ENCODE measurements at places on chromosomes 4 and X.

DNA sequence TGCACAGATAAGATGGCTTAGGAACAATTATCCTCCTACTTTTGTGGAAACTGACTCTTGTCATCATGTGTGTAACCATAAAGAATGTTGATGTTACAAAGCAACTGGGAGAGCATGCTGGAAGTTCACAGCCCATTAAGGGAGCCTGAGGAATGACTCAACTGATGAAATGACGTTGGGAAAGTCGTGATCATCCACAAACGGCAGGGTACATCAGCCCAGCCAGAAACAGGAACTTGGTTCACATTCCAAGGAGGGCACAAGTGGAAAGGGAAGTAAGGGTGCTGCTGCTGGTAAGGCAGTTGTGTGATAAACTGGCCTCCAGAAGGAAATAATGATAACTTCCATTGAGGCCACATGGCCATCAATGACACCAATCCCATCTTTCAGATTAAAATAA is 6.7 kb downstream of the TEC start:
- DNase-seq = no peak

GRCh38 chrX:24682739-24683432 is 10.8 kb upstream of the POLA1 start:
- no peak for DNase-seq

- no peak for DNase-seq
Measured at GRCh38 chr4:106315476-106315967, 487 bp downstream of the TBCK start.

GRCh38 chr4:99077177-99077576 is 11.4 kb downstream of the ADH5 start:
- DNase-seq = no peak

GRCh38 chrX:48848847-48849246 is 13.4 kb upstream of the PCSK1N start:
- no peak for DNase-seq

DNA sequence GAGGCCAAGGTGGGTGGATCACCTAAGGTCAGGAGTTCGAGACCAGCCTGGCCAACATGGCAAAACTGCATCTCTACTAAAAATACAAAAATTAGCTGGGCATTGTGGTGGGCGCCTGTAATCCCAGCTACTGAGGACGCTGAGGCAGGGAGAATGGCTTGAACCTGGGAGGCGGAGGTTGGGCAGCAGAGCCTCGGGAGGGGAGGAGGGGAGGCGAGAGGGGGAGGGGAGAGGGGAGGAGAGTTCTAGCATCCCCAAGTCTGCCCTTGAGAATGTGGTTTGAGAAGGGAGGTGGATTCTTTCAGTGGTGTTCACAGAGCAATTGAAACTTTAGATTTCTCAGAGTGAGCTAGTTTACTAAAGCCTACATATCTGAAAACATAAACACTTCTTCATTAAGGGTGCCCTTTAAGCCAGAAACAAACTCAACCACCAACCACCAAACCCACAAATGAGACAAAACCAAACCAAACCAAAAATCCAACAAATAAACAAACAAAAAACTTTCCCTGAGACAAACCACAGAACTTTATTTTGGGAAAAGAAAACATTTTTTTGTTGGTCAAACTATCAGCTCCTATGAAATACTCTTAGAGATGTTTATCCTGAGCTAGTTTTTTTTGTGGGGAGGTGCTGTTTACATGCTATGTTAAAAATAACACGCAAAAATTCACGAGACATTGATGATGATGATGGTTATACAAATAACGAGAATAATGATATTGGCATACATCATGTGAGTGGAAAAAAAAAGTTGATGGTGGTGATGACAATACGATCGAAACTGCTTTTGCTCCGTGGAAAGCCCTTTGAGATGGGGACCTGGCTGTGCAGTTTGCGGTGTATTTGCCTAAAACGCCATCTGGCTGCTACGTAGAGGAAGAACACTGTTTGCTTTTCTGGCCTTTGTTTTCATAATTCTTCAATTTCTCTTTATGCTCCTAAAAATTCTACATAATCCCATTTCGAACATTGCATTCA is 98.2 kb upstream of the PRKX start:
- DNase-seq = peak; percentile 0

- no peak for DNase-seq
Measured at GRCh38 chrX:69163936-69164741, 1.1 kb downstream of the PJA1 start.

GRCh38 chrX:153802513-153803045 is 8.1 kb downstream of the SSR4 start:
- DNase-seq = no peak

- DNase-seq = no peak
Measured at GRCh38 chr4:169658975-169659715, 38.8 kb downstream of the CLCN3 start.

DNA sequence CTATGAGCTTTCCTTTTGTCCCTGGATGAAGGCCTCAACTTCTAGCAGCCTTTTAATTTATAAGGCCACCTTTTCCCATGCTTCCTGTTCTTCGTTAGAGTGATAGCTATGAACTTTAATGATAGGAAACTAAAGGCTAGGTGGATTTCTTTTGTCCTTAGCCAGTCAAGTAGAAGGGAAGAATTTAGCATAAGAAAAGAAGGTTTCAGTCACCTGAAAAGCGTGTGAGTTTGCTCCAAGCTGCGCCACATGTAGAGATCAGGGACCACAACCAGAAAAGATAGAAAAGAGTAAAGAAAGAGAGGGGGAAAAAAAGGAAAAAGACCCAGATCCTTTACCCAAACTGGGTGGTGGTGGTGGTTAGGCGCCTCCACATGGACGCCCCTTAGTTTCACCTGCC is 28.6 kb downstream of the LUZP4 start:
- no peak for DNase-seq

GRCh38 chr4:185144601-185145240 is 1.7 kb downstream of the SLC25A4 start:
- DNase-seq = no peak

DNA sequence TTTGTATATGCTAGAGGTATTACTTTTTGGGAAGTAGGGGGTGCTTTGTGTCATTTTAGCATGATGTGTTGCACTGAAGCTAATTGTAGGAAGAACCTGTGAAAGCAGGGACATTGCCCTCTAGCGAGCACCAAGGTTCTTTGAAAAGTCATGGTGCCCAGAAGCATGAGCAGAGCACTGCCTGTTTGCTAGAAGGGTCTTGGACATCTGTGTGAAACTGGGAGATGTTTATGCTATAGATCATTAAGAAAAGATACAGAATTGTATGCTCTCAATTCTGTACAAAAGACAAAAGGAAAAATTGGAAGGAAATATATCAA is 14.7 kb downstream of the GRPR start:
- no peak for DNase-seq

- DNase-seq = no peak
Measured at GRCh38 chrX:30948626-30949025, 59.6 kb upstream of the TAB3 start.

- DNase-seq = no peak
Measured at GRCh38 chr4:150547154-150547838, 34.7 kb upstream of the MAB21L2 start.

DNA sequence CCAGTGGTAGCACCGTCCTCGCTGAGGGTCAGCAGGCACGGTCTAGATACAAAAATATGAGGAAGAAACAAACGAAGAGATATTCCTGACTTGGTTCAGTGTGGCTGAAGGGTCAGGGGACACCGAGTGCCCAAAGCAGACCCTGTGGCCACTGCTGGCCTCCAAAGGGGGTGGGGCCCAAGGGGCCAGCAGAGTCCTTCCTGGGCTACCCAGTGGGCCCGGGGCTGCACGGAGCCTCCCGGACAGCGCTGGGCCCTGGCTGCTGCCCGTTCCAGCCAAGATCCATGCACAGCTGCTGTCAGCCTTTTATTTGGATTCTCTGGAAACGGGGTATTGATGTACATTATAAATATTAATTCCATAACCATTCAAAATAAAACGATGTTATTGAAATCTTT is 20.4 kb downstream of the NELFA start:
- no peak for DNase-seq

- DNase-seq = no peak
Measured at GRCh38 chr4:31374256-31374960, 654.2 kb downstream of the PCDH7 start.

GRCh38 chr4:53858744-53859143 is 205.7 kb downstream of the CHIC2 start:
- no peak for DNase-seq

DNA sequence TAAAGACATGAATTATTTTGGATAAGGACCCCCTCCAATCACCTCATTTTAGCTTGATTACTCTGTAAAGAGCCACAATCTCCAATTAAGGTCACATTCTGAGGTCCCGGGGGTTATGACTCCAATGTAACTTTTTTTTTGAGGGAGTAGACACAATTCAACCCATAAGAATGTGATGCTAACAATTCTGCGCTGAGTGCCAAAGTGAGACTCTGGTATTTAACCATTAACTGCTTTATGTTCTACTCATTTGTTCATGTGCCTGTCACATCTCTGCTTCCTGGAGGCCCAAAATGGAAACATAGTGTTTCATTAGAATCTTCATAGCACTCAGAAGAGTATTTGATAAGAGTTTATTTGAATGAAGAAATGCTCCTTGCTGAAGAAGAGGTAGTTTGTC is 234.8 kb downstream of the CPE start:
- DNase-seq = no peak

DNA sequence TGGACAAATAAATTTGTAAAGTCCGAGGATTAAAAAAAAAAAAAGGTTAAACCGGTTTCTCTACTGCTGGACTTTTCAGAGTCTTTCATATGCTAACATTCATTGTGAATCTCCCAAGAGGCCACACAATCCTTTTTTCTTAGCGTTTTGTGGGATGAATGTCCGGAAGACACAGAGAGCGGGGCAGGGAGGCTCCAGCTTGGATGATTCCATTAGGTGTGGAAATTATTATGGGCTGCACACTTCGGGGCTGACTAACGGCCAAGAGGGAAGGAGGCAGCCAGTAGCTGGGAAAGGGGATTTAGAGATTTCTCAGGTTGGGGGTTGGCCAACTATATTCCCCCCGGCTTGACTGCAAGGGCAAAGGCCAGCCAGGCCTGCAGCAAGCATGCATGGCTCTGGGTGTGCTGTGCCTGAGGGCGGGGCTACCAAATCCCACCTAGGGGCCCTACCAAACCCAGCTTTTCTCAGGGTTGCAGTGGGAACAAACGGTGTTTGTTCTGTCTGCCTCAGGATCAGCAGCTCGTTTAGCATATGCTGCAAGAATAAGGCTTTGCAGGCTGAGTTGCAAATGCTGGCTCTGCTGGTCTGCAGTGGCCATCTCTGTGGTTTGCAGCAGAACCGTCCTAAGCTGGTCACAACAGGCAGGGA is 28.6 kb downstream of the NYX start:
- DNase-seq = no peak

- DNase-seq = peak; percentile 14
Measured at GRCh38 chrX:119753639-119754257, 4.6 kb upstream of the SOWAHD start.

GRCh38 chrX:23765868-23766267 is 17.1 kb upstream of the SAT1 start:
- no peak for DNase-seq

DNA sequence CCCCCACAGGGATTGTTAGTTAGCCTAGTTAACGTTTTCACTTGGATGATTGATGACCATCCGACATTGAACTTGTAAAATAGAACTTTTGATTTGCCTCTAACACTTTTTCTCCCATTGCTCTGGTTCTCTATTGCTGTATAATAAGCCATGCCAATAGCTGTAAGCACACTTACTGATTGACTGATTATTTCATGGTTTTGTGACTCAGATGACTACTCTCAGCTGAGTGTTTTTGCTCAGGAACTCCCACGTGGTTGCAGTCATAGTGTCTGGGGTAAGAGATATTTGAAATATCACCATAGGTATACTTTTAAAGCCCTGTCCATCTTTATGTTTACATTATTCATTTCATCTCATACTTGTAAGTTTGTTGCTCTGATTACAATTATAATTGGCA is 1285.5 kb downstream of the STIM2 start:
- DNase-seq = no peak

DNA sequence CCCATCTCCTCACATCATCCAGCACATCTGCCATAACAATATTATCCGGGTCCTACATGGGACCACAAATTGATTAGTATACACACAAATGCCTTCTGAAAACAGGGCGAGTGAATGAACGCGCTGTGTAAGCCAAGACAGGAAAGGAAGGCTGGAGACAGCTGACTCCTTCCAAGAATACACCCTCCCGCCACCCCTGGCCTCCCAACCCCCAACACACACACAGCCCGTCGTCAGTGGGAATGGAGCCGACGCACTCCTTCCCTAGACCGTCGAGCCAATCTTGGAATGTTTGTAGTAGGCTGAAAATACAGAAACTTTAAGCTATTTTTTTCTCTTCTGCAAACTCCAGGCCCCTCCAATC is 319 bp upstream of the MAGEH1 start:
- DNase-seq = no peak

DNA sequence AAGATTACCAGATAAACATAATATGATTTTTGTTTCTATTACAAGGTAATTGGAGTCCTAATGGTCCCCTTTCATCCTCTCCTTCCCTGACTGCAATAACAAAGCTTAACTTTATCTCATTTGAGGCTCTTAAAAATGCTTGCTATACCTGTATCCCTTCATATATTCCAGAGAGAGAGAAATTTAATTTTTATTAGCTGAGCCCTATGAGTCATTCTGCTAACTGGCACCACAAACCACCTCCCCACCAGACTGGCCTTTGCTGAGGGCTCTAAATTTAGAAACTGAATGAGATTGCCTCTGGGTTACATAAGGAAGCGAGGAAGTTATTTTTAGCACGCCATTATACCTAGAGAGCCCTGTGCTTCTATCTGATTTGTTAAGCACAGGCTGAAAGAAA is 27.4 kb downstream of the CBLL2 start:
- peak; percentile 41 for DNase-seq

DNA sequence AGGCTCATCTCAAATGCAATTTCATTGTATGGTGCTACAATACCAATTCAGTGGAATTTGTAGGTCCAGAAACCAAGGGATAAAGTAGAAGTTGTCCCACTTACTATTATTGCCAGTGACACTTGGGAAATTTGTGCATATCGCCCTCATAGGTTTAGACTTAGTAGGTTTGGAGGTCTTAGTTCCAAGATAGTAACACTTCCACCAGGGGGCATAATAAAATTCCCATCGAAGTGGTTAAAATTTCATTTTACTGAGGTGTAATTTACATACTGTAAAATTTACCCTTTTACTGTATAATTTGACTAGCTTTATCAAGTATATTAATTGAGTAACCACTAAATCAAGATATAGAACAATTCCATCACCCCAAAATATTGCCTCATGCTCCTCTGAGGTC is 174.6 kb downstream of the INPP4B start:
- DNase-seq = no peak

- no peak for DNase-seq
Measured at GRCh38 chrX:44314259-44314734, 29.2 kb downstream of the EFHC2 start.
